ENCODE measurements at places on chromosomes 1 and 21.

DNA sequence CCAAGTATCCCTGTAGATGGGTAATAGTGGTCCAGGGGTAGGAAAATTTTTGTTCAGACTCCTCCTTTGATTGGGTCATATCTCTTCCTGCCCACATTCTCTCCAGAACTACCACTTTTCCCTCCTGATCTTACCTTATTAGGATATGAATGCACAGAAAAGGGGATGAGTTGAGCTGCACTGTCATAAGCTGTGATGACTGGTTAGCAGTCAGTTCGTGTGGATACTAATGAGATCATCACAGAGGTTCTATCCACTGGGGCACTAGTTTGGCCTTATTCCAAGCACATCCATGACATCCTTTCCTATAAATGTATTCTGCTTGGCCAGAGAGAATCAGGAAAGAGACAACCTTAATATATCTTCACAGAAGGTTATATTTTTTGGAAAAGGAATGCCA lies 22.1 kb upstream of the TBX15 start:
- no peak overlapping the region for H3K4me3 ChIP-seq
- no peak for DNase-seq

GRCh38 chr1:161810780-161811179 lies 44.7 kb downstream of the ATF6 start:
- H3K36me3 ChIP-seq: no peaks in the 10 kb centered on the region
- no peak overlapping the region for H3K4me3 ChIP-seq
- H3K4me1 ChIP-seq: no peaks in the 10 kb centered on the region
- H3K27ac ChIP-seq: no peak overlapping the region
- no peaks in the 10 kb centered on the region for H3K27me3 ChIP-seq
- no peak for DNase-seq

DNA sequence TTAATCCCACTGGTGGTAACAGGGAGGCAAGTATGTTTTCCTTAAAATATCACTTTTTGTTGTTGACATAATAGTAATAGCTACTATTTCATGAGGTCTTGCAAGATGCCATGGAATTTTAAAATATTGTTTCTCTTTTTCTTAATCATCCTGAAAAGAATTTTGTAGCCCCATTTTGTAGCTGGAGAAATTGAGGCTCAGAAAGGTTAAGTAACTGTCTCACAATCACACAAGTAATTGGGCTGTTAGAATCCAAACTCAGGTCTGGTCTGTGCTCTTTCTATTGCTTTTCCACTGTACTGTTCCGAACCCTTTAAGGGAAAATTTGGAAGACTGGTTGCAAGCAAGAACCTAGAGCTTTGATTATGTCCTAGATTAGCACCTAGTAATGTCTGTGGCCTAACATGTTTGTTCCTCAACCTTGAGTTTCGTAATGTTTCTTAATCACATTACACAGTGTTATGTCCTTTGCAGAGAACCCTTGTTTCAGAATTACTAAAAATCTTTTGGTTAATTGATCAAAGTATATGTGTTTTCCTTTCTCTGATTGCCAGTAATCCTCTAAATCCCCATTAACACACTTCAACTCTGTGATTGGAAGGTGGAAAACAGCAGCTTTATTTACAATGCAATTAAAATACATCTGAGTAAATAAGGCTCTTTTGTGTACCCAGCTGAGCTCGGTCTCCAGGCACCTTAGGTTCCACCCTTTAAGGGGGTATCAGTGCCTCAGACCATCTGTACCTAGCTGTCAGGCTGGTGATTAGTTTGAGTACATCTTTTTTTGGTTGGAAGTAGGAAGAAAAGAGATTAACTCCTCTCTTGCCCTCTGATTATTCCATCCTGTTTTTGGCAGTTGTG lies 10.4 kb downstream of the LRRC42 start:
- no peaks in the 10 kb centered on the region for H3K4me1 ChIP-seq
- H3K27ac ChIP-seq: no peak overlapping the region
- peaks cover 13% of the 10 kb centered on the region for H3K36me3 ChIP-seq
- no peak overlapping the region for H3K4me3 ChIP-seq

DNA sequence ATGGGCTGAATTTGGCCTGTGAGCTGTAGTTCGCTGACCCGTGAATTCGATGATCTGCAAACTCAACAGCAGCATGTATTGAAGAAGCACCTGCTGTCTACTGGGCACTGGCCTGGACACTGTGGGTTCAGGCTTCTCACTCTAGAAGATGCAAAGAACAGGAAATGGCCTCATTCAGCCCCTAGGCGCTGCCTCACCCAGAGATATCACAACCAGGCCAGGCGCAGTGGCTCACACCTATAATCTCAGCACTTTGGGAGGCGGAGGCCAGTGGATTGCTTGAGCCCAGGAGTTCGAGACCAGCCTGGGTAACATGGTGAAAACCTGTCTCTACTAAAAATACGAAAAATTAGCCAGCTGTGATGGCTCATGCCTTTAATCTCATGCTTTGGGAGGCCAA lies 23.6 kb downstream of the MFAP2 start:
- H3K27me3 ChIP-seq: no peaks in the 10 kb centered on the region
- DNase-seq: no peak
- peaks cover 11% of the 10 kb centered on the region for H3K4me1 ChIP-seq
- H3K4me3 ChIP-seq: no peak overlapping the region
- no peaks in the 10 kb centered on the region for H3K36me3 ChIP-seq
- no peak overlapping the region for H3K27ac ChIP-seq

- H3K4me1 ChIP-seq: peaks cover 12% of the 10 kb centered on the region
- H3K4me3 ChIP-seq: no peak overlapping the region
- H3K27me3 ChIP-seq: no peaks in the 10 kb centered on the region
- H3K36me3 ChIP-seq: no peaks in the 10 kb centered on the region
- DNase-seq: no peak
Observed at GRCh38 chr1:94961988-94962387, 35.1 kb upstream of the CNN3 start.

DNA sequence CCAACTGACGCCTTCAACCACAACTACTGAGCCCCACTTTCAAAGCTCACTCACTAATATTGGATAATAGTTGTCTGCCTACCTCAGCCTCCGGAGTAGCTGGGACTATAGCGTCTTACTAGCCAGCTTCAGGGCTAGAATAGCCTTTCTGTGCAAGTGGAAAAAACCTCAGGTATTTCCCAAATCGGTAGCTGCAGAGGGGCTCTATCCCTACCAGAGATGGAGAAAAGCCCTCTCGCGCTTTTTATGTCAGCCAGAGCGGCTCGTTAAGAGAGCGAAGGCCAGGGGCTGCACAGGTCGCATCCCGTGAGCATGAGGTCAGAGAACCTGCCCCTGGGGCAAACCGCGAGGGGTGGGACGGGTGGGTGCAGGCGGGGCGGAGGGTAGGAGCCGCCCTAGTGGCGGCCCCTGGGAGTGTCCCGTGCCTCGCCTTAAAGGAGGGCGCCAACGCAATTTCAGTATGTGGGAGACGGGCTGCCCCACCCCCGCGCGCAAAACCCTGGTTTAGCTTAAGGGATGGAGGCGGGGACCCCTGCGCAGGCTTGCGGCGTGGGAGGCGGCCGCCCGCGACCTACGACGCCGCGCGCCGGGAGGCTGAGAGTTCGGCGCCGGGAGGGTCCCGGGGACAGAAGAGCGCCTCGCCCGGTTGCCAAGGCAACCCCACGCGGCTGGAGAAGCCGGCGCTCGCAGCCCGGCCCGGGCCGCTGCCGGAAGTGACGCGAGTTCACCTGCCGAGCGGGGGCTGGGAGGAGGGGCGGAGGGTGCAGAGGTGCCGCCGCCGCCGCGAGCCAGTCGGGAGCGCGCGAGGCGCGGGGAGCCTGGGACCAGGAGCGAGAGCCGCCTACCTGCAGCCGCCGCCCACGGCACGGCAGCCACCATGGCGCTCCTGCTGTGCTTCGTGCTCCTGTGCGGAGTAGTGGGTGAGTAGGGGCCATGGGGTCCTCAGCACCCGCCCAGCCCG lies at the start of gene CXADR:
TSS of gene CXADR (plus strand) at position 791 of the 961 bp plus-strand sequence. CDS start at position 878, 87 bp downstream.
- H3K4me1 ChIP-seq: peaks cover 14% of the 10 kb centered on the region
- peak; percentile 73 for DNase-seq
- no peak within 1 kb of the TSS for H3K27ac ChIP-seq
- no peaks in the 10 kb centered on the region for H3K27me3 ChIP-seq
- H3K4me3 ChIP-seq: peak within 1 kb of the TSS; percentile 70
- H3K36me3 ChIP-seq: no peaks in the 10 kb centered on the region
